ENCODE measurements at places on chromosomes 2 and 18.

DNA sequence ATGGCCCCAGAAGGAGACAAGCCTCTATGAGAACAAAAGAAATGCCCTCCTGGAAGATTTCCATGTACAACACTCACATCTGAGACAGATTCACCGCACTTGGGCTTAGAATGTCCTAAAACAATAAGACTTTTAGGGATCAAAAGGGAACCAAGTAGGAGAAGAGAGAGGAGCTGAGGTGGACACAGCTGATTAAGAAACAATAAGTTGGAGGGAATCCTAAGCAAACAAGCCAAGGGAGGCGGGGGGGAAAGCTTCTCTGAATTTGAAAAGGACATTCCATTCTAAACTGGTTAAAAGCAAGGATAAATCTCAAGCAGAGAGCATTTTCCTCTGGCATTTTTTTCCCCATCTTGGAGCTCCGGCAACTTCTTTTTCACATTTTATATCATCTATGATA, 9.9 kb downstream of the ACVR1 start:
- no peak for DNase-seq

DNA sequence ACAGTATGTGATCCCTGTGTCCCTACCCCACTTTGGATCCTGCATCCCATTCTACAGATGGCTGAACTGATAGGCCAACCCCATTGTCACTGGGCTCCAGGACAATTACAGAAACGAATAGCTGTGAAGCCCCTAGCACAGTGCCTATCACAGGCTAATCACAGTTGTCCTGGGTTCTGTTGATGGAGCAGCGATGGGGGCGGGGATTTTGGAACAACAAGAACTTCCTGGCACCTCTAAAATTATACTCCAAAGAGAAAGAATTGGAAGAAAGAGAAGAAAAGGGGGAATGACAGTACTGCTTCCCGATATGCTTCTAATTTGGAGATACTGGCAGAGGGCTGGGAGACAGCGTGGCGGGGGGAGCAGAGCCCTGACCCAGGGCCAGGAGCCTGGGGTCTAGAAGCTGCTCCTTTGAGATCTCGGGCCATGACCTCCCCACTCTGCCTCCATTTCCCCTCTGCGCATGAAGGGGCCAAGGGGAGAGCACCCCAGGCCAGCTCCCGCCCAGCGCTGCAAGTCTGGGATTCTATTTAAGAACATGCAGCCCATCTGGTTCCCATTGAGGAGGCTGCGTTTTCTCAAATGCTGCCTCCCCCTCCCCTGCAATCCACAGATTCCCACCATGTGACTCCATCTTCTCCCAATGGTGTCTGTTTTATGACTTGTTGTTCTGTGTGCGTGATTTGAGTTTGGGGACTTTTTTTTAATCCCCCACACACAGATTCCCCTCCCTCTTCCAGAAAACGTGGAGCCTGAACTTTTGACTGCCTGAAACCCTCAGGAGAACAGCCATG, 202.7 kb downstream of the CYP26B1 start:
- no peak for DNase-seq

DNA sequence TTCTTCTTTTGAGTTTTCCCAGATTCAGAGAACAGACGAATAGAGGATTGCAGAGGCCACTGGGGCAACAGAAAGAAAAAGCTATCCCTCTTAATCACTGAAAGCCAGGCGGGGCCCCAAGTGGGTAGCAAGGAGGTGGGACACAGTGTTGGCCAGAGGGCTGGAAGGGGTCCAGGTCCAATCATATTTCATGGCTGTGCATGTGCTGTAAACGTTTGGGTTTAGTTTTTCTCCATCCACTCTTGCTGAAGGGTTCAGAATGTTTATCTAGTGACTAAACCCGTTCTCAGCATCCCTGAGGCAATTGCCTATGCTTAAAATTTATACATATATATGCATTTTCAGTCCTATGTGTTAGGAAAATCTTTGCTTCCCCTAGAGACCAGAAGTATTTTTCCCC, 99.4 kb upstream of the EPHA4 start:
- DNase-seq: no peak

GRCh38 chr2:238987352-238987981, 139.6 kb downstream of the TWIST2 start:
- no peak for DNase-seq

GRCh38 chr18:8979258-8979988, 123.1 kb upstream of the NDUFV2 start:
- no peak for DNase-seq

DNA sequence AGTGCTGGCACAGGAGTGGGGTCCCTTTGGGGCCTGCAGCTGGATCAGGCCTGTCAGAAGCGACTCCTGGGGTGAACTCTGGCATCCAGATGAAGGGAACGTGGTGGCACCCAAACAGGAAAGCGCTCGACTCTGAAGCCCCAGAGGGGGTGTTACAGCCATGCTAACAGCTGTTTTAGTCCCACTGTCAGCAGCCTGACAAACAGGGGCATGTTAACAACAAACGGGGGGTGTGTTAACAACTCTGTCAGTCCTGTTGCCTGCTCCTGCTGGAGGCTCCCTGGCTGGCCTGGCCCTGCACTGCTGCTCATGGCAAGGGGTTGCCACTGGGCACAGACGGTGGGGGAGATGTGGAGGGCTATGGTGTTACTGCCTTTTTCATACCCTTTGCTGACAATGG, 2.6 kb upstream of the RNU2-63P start:
- no peak for DNase-seq

DNA sequence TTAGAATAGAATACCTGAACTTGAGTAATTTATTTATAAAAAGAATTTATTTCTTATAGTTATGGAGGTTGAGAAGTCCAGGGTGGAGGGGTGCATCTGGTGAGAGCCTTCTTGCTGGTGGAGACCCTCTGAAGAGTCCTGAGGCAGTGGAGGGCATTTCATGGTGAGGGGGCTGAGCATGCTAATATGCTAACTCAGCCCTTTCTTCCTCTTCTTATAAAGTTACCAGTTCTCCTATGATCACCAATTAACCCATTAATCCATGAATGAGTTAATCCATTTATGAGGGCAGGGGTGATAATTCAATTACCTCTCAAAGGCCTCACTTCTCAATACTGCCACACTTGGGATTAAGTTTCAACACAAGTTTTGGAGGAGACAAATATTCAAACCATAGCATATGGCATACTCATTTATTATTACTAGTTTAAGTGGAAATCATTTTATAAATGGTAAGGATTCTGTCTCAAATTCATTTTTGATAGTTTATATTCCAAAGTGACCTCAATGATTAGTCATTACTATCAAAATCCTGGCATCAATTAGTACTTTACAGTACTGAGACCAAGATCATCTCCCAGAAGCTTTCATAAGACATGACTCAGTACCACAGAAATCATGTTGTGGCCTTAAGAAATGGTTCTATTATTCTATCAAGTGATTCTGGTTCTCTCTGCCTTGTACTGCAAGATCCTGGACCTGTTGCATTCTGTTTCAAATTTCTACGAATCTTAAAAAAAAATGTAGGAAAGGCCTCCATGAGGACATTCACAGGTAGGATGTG, 5.5 kb downstream of the ZNF396 start:
- no peak for DNase-seq

- no peak for DNase-seq
These were observed 83.0 kb upstream of the ATG16L1 start for GRCh38 chr2:233168445-233168844.

DNA sequence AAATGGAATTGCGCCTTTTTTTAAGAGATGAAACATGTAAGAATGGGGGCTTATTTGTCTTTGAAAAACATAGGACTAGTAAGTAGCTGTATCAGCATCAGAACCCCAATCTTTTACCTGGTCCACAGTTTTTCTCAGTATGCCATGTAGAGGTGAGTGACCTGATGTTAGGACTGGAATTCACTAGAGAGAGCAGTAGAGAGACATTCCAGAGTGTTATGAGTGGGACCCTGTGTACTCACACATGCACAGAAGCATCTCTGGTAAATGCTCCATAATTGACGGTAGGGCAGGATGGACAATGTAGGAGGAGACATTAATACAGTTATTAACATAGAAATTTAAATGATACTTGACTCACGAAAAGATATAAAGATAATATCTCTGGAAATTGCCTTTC, 1.4 kb upstream of the GALNT13 start:
- no peak for DNase-seq

DNA sequence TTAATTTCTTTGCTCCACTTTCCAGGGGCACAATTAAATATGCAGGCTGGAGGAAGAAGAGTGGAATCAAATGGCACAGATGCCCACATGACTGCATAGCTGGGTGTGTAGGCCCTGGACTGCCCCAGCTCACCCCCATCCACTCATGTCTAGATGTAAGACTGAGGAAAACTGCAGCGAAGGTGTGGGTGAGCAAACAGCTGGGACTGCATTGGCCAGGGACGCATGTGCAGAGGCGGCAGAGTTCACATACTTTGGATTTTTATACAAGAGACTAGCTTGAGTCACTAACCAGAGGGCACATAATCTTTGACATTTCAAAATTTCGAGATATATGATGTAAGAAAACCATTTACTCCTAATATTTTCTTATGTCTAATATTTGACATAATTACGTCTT, 60.1 kb downstream of the SPIRE1 start:
- DNase-seq: no peak

DNA sequence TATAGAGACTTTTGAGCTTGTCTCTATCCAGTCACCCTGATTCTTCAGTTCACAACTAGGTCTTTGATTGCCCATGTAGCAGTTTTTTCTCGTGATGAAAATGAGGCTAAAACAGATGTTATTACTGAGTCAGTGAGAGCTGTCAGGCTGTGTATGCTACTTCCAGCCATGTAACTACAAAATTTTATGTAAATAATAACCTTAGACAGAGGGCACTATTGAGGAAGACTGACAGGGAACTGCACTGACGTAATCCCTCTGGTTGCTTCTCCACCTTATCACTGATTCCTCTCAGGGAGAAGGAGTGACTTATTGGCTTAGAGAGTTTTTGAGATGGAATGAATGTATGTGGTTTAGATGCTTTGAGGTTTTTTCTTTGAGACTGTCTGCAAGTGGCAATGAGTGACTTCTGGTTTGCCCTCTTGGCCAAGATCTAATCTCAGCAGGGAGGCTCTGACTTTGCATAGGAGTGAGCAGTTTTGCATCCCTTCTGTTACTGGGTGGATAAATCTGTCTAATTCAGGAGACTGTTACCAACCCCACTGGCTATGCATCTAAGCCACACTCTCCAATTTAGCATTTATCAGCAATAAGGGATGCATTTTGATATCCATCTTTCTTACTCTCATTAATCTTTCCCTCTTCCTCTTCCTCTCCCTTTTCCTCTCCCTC, 555.2 kb upstream of the FANCL start:
- no peak for DNase-seq

DNA sequence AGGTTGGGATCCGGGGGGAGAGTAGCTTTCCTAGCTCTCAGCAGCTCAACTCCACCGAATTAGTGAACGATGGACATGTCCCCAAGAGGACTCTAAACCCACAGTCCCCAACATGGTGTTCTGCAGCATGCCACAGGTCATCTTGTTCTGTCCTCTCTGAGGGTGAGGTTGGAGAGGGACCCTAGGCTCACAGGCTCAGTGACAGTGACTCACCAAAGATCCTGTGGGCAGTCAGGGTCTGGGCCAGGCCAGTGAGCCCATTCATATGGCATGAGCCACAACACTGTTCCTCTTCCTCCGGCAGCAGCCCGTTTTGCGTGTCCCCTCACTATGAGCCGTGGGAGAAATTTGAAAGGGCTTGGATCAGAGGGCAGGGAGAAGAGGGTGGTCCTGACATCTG, 2.8 kb upstream of the SLC20A1 start:
- no peak for DNase-seq

GRCh38 chr2:45007961-45008295, 1.3 kb downstream of the SIX2 start:
- DNase-seq: no peak

DNA sequence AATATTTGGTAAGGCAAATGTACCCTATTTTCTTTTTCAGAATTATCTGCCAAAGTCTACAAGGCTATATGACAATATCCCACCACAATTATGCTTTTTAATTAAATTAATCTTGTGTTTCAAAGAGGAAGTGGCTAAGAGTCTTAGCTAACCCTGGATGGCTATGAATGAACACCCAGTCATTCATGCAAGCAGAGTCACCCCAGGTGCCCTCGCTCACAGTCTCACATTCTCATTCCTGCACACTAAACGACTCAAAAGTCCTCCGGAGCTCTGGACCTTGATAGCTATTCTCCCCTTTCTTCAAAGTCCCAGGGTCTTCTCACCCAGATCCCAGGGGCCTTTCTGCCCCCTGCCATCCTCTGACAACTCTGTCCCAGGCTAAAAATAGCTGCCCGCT, 42.1 kb upstream of the MRPL19 start:
- no peak for DNase-seq

- DNase-seq: no peak
These were observed 385.4 kb upstream of the TMEFF2 start for GRCh38 chr2:192579965-192580700.

DNA sequence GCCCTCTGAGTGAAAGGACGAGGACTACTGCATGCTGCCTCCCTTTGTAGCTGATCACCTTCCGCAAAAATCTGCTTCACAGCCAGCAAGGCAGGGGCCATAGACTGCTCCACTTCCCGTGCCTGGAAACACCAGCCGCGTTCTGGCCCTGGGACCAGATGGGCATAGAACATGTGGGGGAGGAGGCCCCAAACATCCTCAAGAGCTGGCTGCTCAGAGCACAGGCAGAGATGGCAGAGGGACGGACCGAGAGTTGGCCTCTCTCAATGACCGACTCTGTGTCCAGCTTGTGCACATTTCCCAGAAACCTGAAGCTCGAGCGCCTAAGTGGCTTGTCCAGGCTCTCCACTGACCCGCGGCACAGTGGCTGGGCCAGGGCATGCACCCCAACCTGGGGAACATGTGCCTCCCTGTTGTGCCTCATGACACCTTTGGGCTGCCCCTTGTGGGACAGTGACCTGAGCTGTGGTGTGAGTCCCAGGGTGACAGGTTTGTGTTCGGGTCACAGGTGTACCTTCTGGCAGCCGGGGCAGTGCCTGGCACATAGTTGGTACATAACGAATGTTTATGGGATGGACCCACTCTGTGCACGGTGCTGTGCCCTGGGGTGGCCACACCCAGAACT, 9.1 kb downstream of the KCNF1 start:
- no peak for DNase-seq

DNA sequence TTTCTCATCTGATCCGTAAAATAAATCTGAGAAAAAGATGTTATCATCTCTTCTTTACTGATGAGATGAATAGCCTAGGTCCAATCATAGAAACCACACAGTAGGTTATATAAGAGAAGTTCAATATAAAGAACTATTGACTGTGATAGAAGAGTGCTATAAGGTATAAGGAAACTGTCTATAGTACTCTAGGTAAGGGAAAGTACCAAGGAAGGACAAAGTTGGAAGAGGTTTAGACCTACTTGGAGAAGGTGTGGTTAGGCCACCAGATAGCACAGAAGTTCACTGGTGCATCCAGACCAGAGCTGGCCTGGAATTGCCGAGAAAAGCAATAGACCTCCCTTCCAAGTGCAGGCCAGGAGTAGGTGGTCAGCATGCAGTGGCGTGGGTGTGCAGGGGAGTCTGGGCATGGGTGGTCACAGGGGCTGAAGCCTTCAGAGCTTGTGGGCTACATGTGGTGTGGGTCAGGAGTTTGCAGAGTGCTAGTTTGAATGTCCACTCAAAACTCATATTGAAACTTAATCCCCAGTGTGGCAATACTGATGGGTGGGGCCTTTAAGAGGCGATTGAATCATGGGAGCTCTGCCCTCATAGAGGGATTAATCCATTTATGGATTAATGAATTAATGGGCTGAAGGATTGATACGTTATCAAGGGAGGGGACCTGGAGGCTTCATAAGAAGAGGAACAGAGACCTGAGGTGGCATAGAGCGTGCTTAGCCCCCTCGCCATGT, 86.3 kb downstream of the ALPK2 start:
- DNase-seq: no peak

GRCh38 chr2:3728104-3729054, 25.0 kb downstream of the DCDC2C start:
- DNase-seq: peak; percentile 8

- no peak for DNase-seq
These were observed 1233.0 kb upstream of the NRXN1 start for GRCh38 chr2:52264911-52265310.
